NCI-H1092 (cell line): ENCODE measurements at places on chromosomes 6 and 20.

GRCh38 chr20:46349035-46349741 is 40.9 kb upstream of the CDH22 start:
- no peak for DNase-seq

DNA sequence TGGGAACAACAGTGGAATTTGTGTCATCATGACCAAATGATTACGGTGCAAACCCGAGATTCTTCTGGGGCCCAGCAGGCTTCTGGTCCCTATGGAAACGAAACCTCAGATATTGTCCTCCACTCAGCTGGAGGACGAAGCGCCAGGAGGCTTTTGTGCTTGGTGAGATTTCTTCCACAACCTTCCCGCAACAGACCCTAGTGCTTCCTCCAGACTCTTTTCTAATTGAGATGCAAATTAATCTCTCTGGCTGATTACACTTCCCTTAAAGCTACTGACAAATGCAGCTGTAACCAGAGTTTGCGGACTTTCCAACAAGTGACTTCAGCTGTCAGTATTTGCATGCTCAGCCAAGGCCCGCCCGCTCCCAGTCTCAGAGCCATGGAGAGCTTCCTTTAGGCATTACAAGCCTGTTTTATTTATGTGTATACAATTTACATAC is 96.0 kb downstream of the INSM1 start:
- DNase-seq, result no peak

GRCh38 chr6:108689272-108690161 is 128.8 kb downstream of the FOXO3 start:
- DNase-seq, result no peak

DNA sequence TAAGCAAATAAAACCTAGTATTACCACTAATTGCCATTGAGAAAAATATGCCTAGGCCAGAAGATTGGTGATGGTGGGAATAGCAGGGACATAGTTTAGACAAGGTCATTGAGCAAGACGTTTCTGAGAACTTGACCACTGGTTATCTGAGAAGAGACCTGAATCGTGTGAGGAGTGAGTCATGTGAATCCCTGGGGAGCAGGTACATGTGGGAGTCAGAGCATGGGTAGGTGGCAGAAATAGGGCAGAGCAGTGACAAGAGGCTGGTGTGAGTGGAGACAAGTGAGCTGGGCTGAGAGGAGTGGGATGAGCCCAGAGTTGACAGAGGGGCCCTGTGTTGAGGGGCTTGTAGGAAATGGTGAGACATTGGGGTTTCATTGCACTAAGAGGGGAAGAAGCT is 16.4 kb downstream of the MICA start:
- DNase-seq, result no peak

GRCh38 chr6:90434094-90434493 is 137.5 kb upstream of the BACH2 start:
- DNase-seq, result no peak

GRCh38 chr6:41591859-41592502 is 45.8 kb downstream of the FOXP4 start:
- DNase-seq, result no peak

DNA sequence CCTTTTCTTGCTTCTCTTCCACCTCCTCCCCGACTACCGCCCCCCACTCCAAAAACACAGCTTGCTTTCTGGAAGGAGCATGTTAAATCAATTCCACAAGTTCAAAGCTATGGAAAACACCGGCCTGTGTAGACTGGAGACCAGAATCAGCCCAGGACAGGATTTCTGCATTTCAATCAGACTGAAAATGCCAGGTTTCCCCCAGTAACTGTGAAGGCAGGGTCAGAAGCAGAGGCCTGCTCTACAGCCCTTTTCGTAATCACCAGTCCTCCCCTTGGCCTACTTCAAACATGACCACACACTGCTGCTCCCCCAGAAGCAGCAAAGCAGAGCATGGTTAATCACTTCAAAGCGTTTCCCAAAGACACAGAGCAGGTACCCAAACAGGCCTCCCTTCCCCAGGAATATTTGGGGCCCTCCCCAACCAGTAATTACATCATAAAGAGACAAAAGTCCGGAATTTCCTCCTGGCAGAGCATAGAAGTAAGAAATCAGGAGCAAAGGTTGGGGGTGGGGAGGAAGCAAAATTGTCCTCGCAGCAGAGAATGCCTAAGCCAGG is 38.4 kb downstream of the ZMYND8 start:
- no peak for DNase-seq

DNA sequence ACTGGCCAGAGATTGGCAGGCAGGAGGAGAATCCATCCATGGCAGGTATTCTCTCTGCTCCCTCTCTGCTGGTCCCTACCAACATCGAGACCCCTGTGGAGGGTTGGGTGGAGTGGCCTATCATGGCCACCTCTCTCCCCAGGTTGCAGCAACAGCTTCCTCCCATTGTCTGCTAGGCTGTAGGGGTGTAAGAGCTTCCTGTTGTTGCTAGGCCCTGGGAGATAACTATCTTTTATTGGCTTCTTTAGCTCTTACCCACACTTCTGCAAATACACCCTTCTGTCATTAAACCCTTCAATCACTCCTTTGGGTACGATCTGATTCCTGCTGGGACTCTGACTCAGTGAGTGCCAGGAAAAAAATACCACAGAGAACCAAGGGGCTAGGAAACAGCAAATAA is 66.6 kb upstream of the FAM184A start:
- DNase-seq, result no peak

DNA sequence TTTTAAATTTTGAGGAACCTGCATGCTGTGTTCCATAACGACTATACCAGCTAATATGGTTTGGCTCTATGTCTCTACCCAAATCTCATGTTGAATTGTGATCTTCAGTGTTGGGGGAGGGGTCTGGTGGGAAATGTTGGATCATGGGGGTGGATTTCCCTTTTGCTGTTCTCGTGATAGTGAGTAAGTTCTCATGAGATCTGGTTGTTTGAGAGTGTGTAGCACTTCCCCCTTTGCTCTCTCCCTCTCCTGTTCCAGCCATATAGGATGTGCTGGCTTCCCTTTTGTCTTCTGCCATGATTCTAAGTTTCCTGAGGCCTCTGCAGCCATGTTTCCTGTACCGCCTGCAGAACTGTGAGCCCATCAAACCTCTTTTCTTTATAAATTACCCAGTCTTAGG is 61.8 kb upstream of the NEDD9 start:
- no peak for DNase-seq

GRCh38 chr20:1848373-1848772 is 46.8 kb upstream of the SIRPA start:
- no peak for DNase-seq

DNA sequence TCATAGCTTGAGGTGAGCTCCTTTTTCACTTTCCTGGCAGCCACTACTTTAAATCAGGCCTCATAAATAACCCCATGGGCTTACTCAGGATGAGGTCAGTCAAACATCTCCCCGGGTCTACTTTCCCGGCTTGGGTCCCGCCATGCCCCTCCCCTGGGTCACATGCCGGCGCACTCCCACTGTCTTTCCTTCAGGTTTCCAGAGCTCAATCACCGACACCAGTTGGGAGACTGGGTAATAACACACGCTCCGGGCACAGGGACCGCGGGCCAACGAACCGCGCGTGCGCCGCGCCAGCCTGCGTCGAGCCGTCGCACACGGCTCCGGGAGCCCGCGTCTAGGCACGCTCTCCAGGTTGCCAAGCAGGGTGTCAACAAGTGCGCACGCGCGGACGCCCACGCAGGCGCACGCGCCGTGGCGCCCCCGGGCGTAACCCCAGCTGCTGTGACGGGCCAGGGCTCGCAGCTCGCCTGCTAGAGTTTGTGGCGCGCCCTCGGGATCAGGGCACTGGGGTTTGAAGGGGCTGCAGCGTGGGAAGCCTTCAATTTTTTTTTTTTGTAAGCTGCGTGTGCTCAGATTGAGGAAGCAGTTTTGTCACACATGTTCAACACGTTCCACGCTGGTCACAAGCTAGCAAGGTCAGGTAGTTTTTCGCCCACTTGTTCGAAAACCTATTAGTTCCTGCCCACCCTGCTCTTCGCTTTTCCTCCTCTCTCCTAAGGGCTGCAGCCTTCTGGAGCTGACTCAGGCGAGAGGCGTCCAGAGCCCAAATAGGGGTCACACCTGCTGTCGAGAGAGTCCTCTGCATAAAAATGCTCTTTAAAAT is 31.8 kb downstream of the TFAP2B start:
- DNase-seq, result no peak

DNA sequence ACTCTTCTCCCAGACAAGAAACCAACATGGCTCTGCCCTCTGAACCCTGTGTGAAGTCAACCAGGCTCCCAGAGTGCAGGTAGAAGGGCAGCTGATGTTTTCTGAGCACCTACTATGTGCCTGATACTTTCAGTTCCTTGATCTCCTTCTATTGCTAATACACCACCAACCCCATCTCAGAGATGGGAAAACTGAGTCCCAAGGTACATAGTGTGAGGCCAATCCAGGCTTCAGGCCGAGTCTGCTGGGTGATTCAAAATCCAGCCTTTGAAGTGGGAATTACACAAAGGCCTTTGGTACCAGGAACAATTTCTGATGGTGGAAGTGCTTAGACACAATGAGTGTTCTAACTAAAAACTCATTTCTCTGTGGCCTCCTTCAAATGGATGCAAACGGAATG is 96.3 kb downstream of the NFATC2 start:
- DNase-seq, result no peak

DNA sequence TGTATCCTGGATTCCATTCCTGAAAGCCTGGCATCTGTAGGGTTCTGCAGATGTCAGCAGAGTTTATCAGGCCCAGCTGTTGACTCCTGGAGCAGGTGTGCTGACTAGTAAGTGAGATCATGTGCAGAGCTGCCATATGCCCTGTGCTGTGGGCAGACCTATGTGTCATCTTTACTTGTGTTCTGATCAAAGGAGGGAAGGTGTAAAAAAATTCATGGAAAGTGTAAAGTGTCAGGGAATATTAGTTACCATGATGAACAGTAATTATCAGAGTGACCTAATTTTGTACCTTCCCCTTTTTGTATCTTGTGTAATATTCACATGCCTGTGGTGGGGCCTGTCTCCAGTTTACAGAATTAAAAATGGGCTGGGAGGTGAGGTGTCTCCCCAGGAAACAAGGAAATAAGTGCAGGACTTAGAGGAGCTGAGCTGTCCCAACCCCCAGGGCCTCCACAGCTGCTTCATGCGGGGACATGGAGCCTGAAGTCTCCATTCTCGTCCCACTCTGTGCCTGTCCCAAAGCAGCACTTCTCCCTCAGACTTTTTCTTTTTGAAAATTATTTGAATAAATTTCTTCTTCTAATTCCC is 148.2 kb upstream of the GGTLC1 start:
- DNase-seq, result no peak

GRCh38 chr6:87738000-87738399 is 36.0 kb upstream of the AKIRIN2 start:
- DNase-seq, result no peak

DNA sequence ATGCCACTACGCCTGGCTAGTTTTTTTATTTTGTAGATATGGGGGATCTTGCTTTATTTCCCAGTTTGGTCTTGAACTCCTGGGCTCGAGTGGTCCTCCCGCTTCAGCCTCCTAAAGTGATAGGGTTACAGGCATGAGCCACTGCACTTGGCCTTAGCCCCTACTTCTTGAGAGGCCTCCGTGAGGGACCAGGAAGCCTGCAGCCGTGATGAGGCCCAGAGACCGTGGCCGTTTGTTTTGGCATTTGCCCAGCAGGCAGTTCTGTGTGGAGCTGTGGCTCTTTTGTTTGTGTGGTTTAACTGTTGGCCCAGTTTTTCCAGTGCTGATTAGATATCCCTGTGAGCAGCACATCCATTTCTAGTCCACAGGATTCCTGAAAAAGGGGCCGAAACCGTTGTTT is 39.8 kb downstream of the SRSF3 start:
- peak; percentile 61 for DNase-seq

DNA sequence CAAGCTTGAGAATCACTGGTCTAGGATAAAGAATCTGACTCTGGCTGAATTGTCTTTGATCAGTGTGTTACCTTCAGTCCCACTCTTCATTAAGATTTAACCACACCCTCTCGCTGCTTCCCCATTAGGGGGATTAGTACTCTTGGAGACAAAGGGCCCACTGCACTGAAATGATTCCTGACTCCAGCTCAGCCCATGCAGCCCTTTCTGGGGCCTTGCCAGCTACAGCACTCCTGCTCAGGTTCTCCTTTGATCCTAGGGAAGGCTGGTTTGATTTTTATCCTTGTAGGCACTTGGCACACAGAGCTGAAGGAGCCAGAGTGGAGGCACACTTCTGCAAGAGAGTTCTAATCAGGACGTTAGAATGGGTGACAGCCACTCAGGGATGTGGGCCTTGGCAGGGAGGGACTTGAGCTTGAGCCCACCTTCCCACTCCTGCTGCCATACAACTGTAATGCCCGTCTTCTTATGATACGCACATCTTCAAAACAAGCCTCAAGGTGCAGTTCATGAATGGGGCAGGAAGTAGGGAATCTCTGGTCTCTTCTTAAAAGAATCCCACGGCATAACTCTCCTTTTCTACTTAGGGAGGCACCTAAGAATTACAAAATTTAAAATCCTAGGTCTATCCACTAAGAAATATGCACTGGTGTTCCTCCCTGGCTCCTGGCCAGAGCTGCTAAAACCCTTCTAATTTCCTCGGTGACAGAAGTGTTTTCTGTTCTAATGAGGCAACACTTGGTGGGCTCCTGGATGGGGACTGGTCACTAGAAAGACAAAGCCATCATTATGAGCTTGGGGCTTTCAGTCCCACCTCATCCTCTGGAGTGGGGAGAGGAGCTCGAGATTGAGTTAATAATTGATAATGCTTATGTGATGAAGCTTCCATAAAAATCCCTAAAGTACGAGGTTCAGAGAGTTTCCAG is 1.5 kb upstream of the SLA2 start:
- no peak for DNase-seq

- DNase-seq, result no peak
Measured at GRCh38 chr20:38164069-38164468, 1.0 kb downstream of the TGM2 start.

DNA sequence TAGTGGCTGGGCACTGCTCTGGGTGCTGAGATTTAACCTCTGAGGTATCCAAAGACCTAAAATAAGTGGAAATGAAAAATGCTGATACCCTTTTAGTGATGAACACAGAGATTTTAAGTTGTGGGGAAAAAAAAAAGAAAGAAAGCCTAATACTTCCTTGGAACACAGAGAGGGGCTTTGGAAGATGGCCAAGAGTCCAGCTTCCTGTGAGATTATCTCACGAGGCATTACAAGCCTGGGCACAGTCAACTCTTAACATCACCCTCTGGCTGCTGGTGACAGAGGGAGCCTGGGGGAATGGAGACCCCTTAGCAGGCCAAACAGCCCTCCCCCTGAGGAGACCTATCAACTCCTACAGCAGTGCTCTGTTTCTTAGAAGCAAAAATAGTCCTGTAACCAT is 19.7 kb downstream of the BTN2A1 start:
- DNase-seq, result no peak

GRCh38 chr6:18973251-18973650 is 586.1 kb downstream of the RNF144B start:
- DNase-seq, result no peak

- DNase-seq, result no peak
Measured at GRCh38 chr6:138970159-138970558, 17.9 kb downstream of the REPS1 start.

GRCh38 chr6:106186172-106186571 is 100.0 kb downstream of the PRDM1 start:
- no peak for DNase-seq

GRCh38 chr6:111810294-111811131 is 62.7 kb downstream of the FYN start:
- no peak for DNase-seq
